A549 treated with Mapracorat at 1 μM for 4 hours (cell line): ENCODE measurements at places on chromosomes 3 and 15. TPM values are rescaled to one million over a fixed set of nuclear protein-coding genes. Genes with fewer than 3 reads are reported as not detected.

The IQCH gene
- total RNA-seq: 0.74 to 2.0 TPM (median 1.8 TPM) in 5 replicates

The PIGB gene
- total RNA-seq: 10.6 to 15.3 TPM (median 13.3 TPM) in 5 replicates

The ISLR2 gene
- total RNA-seq: 0.11 to 0.27 TPM (median 0.17 TPM) in 4 of 5 replicates, not detected in the other

The RFTN1 gene
- 2.9 to 3.1 TPM (median 3.0 TPM) in 5 replicates for total RNA-seq

The GP5 gene
- total RNA-seq: 0.04 TPM in 1 of 5 replicates, not detected in the others

The VWA5B2 gene
- 0.21 to 0.60 TPM (median 0.34 TPM) in 5 replicates for total RNA-seq

The CIDEC gene
- 50.4 to 66.9 TPM (median 56.5 TPM) in 5 replicates for total RNA-seq
